ENCODE measurements at places on chromosomes 2 and 18.

DNA sequence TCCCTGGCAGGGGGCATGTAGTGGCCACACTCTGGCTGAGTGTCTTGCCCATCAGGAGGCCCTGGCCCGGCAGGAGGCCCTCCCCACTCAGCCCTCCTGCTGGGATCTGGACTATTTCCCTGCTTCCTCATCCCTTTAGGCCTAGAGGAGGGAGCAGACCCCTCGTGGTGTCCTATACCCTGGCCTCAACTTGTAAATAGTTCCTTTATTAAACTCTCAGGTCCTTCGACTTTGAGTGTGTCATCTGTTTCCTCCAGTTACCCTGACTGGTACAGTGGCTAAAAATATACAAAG lies 166.7 kb upstream of the GLI2 start:
- no peak for DNase-seq

DNA sequence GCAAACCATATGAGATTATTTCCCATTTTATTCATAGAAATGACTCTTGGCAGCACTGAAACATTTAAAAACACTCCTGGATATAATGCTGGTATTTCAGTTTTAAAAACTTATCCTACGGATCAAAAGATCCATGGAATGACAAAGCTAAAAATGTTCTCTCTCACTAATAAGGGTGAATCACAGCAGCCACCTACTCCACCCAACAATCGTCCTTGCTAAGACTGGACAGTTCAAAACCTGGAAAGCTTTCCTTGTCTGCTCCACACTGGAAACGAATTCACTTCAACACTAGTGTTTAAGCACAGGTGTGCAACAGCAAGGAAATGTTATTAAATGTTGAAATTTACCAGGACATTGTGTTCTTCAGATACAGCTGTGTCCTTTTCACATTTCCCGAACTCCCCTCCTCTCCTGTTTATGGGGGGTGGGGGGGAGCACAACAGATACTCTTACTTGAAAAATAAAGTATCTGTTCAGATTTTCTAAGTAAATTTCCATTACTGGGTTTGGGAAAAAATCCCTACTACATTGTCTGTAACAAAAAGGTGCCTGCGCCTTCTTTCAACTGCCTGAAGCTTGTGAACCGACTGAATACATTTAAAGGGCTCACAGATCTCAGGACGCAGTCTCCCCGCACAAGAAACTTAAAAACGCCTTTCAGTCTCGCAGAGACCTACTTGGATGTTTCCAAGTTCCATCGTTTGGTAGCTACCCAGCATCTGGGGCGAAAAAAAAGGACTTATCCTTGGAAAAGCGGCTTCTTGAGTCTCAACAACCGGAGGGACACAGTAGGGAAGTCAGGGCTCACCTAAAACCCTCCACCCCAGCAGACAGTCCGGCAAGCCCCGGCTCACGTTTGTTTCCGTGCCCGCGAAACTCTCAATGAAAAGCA lies 1.3 kb downstream of the YWHAQ start:
- no peak for DNase-seq

DNA sequence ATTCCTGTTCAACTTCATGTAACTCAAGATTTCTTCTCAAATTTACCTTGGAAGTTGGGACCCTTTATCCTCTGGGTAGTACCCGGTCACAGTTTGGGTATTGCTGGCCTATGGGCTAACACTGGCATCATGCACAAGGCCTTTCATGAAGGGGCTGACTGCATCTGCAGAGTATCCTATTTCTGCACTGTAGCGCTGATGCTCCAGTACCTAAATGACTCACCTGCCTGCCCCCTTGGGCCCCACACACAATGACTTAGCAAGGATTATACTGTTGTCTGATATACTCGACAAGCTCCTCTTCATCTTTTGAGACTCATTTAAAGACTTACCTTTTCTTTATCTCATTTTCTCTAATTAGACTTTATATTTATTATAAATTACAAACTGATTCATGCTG lies 39.9 kb downstream of the DNAH6 start:
- DNase-seq: no peak

DNA sequence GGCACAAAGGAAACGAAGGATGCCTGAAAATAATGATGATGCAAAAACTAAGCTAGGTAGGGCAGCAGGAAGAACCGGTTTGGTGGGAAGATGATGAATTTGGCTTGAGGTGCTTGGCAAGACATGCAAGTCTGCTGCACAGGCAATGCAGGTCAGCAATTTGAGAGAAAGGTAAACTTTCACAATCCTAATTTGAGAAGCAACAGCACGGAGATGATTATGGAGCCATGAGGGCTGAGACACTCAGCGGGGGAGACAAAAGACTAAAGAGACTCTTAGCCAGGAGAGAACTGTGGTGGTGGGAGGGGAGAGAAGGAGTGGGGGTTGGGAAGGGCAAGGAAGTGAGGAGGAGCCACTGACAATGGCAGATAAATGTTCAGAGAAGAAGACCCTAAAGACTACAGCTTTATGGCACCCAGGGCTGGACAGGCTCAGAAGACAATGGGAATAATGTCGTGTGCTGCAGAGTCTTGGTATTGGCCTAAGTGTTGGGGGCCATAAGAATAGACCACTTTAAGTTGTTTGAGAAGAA lies 19.4 kb upstream of the RNF149 start:
- no peak for DNase-seq

DNA sequence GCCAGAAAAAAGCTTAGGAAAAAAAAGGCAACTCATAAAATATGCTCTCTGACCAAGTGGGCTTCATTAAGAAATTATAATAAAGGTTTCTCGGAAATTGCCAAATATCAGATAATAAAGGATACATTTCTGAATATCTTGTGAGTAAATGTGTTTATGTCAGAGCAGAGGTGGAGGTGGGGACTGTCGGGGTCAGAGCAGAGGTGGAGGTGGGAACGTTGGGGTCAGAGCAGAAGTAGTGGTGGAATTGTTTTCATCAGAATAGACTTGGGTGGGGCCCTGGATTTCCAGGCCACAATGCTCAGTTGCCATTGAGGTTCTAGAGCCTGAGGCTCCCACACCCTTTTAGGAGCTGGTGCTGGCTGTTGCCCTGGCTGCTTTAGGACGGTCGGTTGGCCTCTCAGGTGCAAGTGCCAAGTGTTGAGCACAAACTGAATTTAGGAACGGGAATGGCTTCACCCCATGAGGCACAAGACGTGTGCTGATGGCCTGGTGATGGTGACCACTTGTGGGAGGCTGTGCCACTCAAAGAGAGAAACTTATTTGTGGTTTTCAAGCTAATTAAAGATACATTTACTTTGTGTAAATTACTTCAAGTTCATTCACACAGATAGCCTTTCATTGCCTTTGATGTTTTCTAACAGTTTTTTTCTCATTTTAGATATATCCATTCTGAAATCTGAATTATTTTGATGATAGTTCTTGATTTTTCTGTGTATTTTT lies 131.5 kb downstream of the ATP9B start:
- no peak for DNase-seq

- DNase-seq: peak; percentile 23
Observed at GRCh38 chr2:144550911-144551310, 31.0 kb upstream of the ZEB2 start.

DNA sequence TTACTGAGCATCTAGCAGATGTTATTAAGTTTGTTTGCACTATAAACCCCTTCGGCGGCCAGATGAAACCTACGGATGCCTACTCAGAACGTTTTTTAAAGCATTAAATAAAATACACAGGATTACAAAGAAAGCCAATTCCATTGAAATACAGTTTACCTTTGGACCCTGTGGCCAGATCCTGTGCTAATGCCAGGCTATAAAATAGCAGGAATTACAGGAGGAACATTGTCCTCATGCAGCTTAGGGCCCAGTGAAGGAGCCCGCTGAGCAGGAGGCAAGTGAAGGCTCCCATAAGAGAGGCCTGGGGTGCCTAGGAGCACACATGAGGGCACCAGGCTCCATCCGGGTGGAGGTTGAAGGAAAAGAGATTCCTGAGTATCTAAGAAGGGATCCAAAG lies 310.4 kb downstream of the MTX2 start:
- DNase-seq: no peak

- DNase-seq: no peak
Observed at GRCh38 chr2:233387225-233387624, 32.9 kb downstream of the DGKD start.

Data from HS-27A (cell line).